CD4-positive, CD25-positive, alpha-beta regulatory T cell (primary cell): ENCODE measurements at places on chromosomes 4 and X.

DNA sequence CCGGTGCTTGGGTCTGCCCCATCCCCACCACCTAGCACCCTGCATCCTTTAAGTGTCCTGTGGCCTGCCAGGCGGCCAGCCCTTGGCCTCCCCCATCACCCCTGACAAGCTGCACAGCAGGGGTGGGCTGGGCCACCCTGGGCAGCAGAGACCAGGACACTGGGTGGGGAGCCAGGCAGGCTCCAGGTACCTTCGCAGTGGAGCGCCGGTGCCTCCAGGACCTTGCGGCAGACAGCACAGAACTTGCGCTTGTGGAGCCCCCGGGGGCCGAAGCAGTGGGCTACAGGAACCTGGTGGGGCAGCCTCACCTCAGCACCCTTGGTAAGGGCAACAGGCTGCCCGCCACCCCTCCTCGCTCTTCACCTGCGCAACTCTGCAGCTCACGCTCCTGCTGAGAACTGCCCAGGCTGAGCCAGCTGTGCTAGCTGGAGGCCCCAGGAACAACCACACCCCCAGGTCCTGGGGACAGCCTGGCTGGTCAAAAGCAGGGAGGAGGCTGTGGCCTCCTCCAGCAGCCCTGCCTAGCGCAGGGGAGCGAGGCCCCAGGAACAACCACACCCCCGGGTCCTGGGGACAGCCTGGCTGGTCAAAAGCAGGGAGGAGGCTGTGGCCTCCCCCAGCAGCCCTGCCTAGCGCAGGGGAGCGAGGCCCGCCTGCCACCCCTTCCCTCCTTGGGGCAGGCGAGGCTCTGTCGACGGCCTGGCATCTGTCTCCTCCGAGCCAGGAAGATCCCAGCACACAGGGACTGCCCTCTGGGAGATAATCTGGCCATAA, 4.6 kb downstream of the DGKQ start:
- no peak for DNase-seq

- DNase-seq: peak; percentile 80
These were observed 680 bp upstream of the ASMTL start for GRCh38 chrX:1453395-1453783.

DNA sequence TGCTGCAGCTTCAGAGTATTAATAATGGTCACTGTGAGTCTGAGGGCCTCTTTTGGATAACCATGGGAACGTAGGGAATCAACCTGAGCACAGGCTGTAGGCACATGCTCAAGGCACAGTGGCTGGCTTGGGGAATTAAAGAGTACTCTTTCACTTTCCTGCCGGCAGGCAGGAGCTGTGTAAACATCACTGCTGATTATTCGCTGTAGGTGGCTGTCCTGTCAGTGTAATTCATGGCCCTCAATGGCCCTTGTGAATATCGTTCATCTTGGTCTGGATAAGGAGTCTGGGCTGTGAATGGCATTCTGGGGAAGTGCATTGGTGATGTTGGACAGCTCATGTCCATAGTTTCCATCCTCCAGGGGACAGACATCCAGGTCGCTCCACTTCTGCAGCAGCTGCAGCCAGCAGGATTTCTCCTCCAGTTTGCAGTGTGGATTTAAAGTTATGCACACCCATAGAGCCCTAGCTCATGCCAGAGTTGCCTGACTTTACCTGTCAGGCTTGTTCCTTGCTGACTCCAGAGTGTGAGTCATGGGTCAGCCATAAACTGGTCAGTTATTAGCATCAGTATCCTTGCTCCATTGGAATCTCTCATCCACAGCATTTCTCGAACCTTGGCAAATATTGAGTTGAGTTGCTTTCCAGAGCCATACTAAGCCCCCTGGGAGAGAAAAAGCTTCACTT, 43.0 kb downstream of the C4orf33 start:
- no peak for DNase-seq

DNA sequence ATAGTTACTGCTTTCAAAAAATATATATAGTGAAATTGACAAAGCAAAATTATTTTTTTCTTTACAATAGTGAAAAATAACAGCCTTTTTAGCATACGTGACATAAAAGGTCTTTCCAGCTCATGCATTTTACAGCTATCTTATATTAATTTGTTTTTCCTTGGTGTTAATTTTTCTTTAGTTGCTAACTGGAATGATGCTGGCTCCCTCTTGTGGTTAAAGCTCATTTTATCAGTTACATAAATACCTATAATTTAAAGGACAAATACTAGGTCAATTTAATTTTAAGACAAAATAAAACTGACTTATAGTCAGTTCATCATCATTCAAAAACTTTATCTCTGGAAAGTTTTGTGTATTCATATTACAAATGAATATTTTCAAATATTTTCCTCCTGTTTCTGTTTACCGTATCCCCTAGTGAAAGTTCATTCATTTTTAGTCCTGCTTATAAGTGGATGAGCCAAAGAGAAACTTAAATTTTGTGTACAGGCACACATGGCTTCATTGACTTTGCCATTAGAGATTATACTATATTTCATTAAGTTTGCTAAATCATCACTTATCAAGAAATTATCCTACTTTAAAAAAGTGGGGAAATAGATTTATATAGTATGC, 9.9 kb upstream of the ANAPC4 start:
- no peak for DNase-seq

DNA sequence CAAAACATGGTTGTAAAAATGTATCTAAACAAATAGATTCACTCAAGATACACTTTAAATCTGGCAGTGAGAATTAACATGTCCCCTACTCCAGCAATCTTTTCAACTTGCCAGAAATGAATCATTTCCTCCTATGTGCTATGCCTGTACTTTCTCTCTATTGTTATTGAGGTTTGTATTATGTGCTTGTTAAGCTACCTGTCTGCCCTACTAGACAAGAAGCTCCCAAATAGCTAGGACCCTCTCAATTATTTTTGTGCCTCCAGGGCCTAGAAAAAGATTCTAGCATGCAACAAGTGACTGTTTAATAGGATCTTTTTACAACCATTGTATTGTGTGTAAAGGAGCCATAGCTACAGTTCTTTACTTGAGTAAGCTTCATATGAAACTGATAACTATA, 3.5 kb upstream of the SAP30 start:
- no peak for DNase-seq

- no peak for DNase-seq
These were observed 2.0 kb downstream of the DOK7 start for GRCh38 chr4:3464911-3465697.

DNA sequence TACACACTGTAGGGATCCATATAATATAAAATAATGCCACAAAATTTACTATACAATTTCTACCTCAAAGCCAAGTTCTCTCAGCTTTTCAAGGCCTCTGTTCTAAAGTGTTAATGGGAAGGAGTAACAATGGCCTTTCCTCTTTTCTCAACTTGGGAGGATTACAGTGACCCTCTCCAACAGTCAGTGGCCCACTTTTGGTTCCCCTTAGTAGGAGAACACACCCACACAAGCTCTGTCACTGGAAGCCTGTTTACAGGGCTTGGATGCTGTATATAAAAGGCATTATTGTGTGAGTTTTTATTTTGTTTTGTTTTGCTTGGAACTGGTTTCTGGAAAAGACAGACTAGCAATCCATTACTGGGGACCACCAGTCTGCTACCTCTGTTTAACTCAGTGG, 1.8 kb downstream of the ARHGEF6 start:
- DNase-seq: no peak

GRCh38 chr4:84573385-84574068, 9.4 kb upstream of the CDS1 start:
- DNase-seq: no peak

DNA sequence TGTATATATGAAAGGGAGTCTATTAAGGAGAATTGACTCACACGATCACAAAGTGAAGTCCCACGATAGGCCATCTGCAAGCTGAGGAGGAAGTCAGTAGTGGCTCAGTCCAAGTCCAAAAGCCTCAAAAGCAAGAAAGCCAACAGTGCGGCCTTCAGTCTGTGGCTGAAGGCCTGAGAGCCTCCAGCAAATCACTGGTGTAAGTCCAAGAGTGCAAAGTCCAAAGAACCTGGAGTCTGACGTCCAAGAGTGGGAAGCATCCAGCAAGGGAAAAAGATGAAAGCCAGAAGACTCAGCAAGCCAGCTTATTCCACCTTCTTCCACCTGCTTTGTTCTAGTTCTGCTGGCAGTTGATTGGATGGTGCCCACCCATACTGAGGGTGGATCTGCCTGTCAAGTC, 104.1 kb downstream of the IL1RAPL2 start:
- DNase-seq: no peak

DNA sequence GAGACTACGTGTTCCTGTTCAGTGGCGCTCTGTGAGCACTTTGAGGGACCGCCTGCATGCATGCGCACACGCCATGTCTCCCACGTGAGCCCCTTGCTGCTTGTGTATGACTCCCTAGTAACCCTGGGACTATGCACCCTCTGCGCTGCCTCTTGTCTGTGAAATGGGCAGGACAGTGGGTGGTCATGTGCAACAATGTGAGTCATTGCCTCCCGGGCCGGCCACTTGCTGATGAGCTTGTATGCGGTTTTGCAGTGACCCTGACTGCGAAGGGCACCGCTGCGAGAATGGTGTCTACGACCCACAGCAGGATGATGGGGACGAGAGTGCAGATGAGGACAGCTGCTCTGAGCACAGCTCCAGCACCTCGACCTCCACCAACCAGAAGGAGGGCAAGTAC, 61.4 kb downstream of the TNIP2 start:
- DNase-seq: no peak

DNA sequence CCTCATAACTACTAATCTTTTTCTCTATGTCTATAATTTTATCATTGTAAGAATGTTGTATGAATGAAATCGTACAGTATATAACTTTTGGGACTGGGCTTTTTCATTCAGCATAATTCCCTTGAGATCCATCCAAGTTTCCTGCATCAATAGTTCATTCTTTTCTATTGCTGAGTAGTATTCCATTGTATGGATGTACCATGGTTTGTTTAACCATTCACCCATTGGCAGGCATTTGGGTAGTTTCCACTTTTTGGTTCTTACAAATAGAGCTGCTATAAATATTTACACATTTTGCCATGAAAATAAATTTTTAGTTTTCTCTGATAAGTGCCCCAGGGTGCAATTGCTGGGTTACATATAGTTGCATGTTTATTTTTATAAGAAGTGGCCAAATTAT, 659.8 kb downstream of the RAPGEF2 start:
- no peak for DNase-seq

DNA sequence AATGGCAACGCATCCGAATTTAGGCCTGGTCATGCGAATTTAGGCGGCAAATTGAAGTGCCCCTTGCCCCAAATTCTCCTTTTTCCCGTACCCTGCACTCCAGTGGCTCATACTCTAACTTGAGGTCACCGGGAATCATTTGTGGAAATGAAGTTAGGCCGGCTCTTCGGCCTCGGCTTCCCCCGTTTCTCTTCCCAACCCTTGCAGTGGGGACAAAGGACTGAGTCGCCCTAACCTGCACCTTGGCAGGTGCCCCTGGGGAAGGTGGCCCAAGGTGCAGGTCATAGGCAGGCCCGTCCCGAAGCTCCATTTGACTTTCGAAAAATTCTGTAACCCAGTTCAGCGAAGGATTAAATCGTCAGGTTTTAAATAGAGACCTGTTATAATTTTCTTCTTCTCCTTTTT, 811 bp downstream of the SRD5A3 start:
- DNase-seq: no peak

GRCh38 chrX:12950851-12951594, 23.9 kb upstream of the TMSB4X start:
- peak; percentile 87 for DNase-seq

GRCh38 chrX:131734621-131735020, 190.7 kb downstream of the OR13H1 start:
- peak; percentile 82 for DNase-seq

DNA sequence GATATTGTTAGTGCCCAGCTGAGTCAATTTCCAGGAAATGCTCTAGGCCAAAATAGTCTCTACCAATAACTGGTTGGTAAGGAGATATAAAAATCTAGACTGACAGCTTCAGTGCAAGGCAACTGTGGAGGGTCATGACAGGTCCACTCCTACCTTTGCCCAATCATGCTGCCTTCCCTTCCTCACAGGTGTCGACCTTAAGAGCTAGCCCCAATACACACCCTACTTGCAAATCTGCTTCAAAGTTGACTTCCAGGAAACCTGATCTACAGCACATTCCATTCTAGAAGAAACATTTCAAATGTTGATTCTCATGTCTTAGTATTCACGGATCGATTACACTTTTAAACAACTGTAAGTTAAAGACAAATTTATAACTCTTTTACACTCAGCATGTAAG, 1455.5 kb downstream of the TECRL start:
- DNase-seq: no peak

GRCh38 chrX:15471028-15471427, 22.1 kb downstream of the PIR start:
- peak; percentile 40 for DNase-seq

DNA sequence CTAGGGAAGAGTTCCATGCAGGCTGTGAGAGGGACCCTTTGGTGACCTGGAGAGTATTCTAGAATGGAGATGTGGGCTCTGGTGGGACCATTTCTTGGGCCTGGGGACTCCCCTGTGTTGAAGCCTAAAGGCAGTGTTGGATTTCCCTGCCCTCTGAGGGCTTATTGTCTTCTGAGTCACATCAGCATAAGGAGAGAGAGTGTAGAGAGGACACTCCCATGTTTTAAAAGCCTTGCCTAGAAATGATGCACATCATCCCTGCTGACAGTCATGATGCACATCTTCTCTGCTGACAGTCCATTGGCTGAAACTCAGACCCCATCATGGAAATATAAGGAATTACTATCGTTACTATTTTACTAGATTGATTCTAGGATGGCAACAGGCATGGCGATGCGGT, 51.9 kb downstream of the FAM114A1 start:
- no peak for DNase-seq

DNA sequence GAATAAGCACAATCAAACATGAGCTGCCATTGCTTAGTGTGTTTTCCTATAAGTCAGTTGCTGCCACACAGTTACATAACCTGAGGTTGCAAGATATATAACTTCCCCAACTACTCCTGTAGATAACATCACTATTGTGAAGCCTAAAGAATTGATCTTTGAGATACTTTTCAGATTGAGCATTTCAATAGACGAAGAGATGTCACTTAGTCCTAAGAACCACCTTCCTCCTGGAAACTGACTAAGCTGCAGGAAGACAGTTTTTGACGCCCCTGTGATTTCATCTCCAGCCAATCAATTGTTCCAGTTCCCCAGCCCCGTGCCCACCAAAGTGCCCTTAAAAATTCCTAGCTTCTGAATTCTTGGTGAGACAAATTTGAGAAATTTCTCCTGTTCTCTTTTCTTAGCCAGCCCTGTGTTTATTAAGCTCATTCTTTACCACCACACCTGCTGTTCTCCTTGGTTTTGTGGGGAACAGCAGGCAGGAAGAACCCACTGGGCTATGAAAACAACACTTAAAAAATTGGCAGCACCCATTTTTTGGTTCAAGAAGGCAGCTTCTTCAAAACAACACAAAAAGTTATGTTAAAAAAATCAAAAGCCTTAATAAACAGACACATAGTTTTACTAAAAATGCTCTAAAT, 317.1 kb upstream of the PABPC4L start:
- no peak for DNase-seq

DNA sequence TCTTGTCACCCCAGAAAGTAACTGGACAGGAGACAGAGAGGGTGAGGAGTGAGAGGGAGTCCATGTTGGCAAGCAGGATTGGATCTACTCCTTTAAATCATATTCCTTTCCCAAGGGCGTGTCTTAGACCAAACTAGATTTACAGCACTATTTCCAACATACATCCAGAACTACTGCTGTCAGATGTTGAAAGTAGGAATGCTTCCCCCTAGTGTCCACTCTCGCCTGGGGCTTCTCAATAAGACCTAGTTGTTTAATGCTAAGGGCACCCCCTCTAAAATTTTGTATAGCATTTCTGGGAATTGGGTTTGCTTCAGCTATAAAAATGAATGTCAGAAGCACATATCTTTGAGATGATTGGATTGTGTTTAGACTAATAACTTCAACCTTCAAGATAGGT, 13.3 kb downstream of the OFD1 start:
- DNase-seq: no peak
